ENCODE measurements at places on chromosomes 5 and 9. TPM values are rescaled to one million over a fixed set of nuclear protein-coding genes. Genes with fewer than 3 reads are reported as not detected.

Gene DCAF10
- 21.6 TPM for total RNA-seq

Gene PKD2L2
- 0.94 TPM for total RNA-seq

Gene FAM200C
- 1.00 TPM for total RNA-seq

Gene PAPPA
- 1.6 TPM for total RNA-seq

Gene ARPC5L
- total RNA-seq: 29.2 TPM

Gene SLCO6A1
- total RNA-seq: not detected

Gene STPG3
- total RNA-seq: not detected

Gene ECSCR
- total RNA-seq: 5.9 TPM

Gene OTULINL
- total RNA-seq: 0.73 TPM

Gene MSMP
- total RNA-seq: not detected

Data from gastrocnemius medialis (tissue), 4 donors.